Left ventricle myocardium inferior (tissue), 1 donor: ENCODE measurements at places on chromosomes 11 and 22. TPM values are rescaled to one million over a fixed set of nuclear protein-coding genes. Genes with fewer than 3 reads are reported as not detected.

- no peak for DNase-seq
Measured at GRCh38 chr22:45876136-45877035, 100.6 kb downstream of the WNT7B start.

DNA sequence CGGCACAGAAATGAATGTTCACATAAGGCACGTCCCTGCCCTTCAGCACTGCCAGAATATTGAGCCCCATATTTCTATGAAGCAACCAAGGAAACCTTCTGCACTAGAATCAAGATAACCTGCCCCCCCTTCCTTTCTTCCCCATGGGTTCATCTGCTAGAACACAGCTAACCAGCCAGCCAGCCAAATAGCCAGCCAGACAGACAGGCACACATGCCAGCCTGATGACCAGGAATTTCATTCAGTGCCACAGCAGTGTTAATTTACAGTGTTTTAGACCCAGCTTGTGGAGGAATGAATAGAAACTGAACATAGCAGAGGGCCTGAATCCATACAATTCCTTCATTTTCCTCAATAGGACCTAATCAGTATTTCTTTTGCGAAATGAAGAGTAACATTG lies 57.0 kb downstream of the TENM4 start:
- DNase-seq = no peak

GRCh38 chr22:50621356-50621880 lies 6.5 kb downstream of the ARSA start:
- DNase-seq = no peak

DNA sequence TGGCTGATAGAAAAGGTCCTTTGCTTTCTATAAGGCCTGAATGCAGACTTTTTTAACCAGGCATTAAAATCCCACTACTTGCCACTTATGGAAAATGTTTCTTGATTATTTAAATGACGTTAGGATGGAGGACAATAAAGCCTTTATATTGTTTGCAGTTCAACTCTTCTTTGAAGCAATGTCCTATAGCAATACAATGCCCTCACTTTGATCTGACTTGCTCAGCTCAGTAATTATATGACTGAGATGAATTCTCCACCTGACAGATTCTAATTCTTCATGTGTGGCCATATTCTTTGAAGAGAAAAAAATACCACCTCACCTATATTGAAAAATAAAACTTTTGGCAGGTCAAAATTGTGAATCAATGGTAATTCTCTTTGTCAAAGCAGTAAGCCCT lies 182.0 kb upstream of the MTMR2 start:
- no peak for DNase-seq

GRCh38 chr11:126997196-126997595 lies 3.4 kb downstream of the KIRREL3 start:
- no peak for DNase-seq

- no peak for DNase-seq
Measured at GRCh38 chr11:20762116-20762844, 92.9 kb downstream of the NELL1 start.

The WDR74 gene
- 24.3 TPM for total RNA-seq

- no peak for DNase-seq
Measured at GRCh38 chr22:28402060-28402459, 277.6 kb downstream of the TTC28 start.
